ENCODE measurements at places on chromosomes 11 and 22.

GRCh38 chr11:1305501-1306056, 3.9 kb downstream of the TOLLIP start:
- no peak overlapping the region for H3K4me3 ChIP-seq
- H3K27me3 ChIP-seq: no peaks in the 10 kb centered on the region
- no peaks in the 10 kb centered on the region for H3K36me3 ChIP-seq
- no peak for DNase-seq
- no peak overlapping the region for H3K27ac ChIP-seq
- H3K4me1 ChIP-seq: peaks cover 94% of the 10 kb centered on the region

- H3K4me3 ChIP-seq: no peak overlapping the region
- H3K4me1 ChIP-seq: peaks cover 64% of the 10 kb centered on the region
- no peak for DNase-seq
- H3K27me3 ChIP-seq: no peaks in the 10 kb centered on the region
These were observed 2.2 kb upstream of the TUT1 start for GRCh38 chr11:62593434-62594044.

DNA sequence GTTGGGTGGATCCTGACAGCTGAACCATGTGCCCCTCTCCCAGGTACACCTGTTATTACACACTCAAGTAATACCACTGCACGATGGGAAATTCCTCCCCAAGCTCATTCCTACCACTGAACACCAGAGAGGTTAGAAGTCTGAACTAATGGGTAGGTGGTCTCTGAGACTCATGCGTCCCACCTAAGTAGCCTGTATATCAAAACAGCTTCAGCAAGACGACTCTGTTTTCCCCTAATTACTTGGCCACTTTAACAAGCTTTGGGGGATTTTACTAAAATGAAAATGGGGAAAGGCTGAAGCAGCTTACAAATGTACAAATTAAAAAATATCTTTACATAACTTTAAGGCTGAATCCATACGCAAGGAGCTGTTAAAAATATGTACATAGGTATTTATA, 29.4 kb downstream of the LGR4 start:
- no peak overlapping the region for H3K4me3 ChIP-seq
- no peaks in the 10 kb centered on the region for H3K36me3 ChIP-seq
- no peak for DNase-seq
- H3K27me3 ChIP-seq: no peaks in the 10 kb centered on the region

DNA sequence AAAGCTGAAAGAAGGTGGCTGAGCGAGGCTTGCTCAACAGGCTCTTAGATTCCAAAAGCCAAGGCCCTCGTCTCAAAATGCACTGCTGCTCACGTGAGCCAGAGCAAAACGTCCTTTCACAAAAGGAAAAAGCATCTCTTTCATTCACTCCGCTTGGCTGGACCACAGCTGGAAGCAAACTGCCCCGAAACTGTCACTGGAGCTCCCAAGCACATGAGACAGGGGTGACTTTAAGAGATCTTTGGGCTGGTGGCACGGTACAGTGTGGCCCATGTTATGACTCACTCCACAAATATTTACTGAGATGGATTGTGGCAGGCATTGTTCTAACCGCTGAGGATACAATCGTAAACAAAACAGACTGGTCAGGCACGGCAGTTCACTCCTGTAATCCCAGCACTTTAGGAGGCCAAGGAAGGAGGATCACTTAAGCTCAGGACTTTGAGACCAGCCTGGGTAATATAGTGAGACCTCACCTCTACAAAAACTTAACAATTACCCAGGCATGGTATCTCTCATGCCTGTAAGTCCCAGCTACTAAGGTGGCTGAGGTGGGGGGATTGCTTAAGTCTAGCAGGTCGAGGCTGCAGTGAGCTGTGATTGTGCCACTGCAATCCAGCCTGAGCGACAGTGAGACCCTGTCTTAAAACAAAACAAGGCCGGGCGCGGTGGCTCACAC, 3.6 kb downstream of the PLA2G6 start:
- peak overlapping the region; percentile 63 for H3K27ac ChIP-seq
- H3K27me3 ChIP-seq: no peaks in the 10 kb centered on the region
- no peak for DNase-seq
- no peaks in the 10 kb centered on the region for H3K36me3 ChIP-seq
- peaks cover 47% of the 10 kb centered on the region for H3K4me1 ChIP-seq

- H3K4me3 ChIP-seq: no peak overlapping the region
- no peaks in the 10 kb centered on the region for H3K27me3 ChIP-seq
- no peak for DNase-seq
- no peaks in the 10 kb centered on the region for H3K36me3 ChIP-seq
These were observed 35.2 kb downstream of the LRRC10B start for GRCh38 chr11:61543606-61544306.

DNA sequence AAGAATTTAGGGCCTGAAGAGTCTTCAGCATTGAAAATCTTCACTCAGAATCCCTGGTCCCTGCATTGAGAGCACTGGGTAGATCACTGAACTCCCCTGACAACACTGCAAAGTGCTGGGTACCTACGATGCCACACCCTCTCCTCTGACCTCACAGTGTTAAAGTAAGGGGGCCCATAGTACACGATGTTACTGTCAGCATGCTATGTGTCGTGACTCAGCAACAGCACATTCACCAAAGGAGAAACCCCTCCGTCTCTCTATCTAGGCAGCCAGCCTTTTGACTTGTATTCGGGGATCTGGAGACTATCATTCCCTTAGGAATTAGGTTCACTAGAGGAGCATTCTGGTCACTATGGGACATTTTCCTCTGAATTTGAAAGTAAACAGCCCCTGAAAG, 67.4 kb upstream of the PITPNB start:
- no peak overlapping the region for H3K27ac ChIP-seq
- no peak overlapping the region for H3K4me3 ChIP-seq
- no peaks in the 10 kb centered on the region for H3K27me3 ChIP-seq

DNA sequence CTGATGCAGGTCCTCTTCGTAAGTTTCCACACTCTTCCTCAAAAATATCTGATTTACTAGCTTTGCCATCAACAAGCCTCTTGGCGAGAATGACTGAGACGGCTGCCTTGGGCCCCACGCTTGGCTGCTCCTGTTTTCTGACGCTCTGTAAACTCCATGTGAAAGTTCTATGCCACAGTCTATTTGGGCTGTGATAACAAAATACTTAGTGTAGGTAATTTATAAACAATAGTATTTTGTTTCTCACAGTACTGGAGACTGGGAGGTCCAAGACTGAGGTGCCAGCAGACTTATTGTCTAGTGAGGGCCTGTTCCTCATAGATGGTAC, 123.2 kb upstream of the SORL1-AS1 start:
- peaks cover 31% of the 10 kb centered on the region for H3K4me1 ChIP-seq
- no peaks in the 10 kb centered on the region for H3K27me3 ChIP-seq
- H3K4me3 ChIP-seq: no peak overlapping the region

GRCh38 chr11:57547854-57548377, 10.5 kb downstream of the SMTNL1 start:
- no peak for DNase-seq
- no peak overlapping the region for H3K27ac ChIP-seq
- H3K36me3 ChIP-seq: no peaks in the 10 kb centered on the region
- no peaks in the 10 kb centered on the region for H3K4me1 ChIP-seq

GRCh38 chr11:71283971-71284441, 31.6 kb upstream of the SHANK2 start:
- peak overlapping the region; percentile 38 for H3K4me3 ChIP-seq
- peaks cover 10% of the 10 kb centered on the region for H3K4me1 ChIP-seq
- H3K27me3 ChIP-seq: no peaks in the 10 kb centered on the region
- peak overlapping the region; percentile 78 for H3K27ac ChIP-seq
- H3K36me3 ChIP-seq: no peaks in the 10 kb centered on the region

GRCh38 chr11:117950301-117950700, 21.1 kb upstream of the TMPRSS13 start:
- H3K4me1 ChIP-seq: no peaks in the 10 kb centered on the region
- H3K27ac ChIP-seq: no peak overlapping the region
- no peak overlapping the region for H3K4me3 ChIP-seq

GRCh38 chr22:25475257-25476022, 89.0 kb upstream of the GRK3 start:
- no peaks in the 10 kb centered on the region for H3K27me3 ChIP-seq
- H3K4me1 ChIP-seq: peaks cover 13% of the 10 kb centered on the region
- H3K36me3 ChIP-seq: no peaks in the 10 kb centered on the region
- no peak for DNase-seq
- no peak overlapping the region for H3K4me3 ChIP-seq
- no peak overlapping the region for H3K27ac ChIP-seq

DNA sequence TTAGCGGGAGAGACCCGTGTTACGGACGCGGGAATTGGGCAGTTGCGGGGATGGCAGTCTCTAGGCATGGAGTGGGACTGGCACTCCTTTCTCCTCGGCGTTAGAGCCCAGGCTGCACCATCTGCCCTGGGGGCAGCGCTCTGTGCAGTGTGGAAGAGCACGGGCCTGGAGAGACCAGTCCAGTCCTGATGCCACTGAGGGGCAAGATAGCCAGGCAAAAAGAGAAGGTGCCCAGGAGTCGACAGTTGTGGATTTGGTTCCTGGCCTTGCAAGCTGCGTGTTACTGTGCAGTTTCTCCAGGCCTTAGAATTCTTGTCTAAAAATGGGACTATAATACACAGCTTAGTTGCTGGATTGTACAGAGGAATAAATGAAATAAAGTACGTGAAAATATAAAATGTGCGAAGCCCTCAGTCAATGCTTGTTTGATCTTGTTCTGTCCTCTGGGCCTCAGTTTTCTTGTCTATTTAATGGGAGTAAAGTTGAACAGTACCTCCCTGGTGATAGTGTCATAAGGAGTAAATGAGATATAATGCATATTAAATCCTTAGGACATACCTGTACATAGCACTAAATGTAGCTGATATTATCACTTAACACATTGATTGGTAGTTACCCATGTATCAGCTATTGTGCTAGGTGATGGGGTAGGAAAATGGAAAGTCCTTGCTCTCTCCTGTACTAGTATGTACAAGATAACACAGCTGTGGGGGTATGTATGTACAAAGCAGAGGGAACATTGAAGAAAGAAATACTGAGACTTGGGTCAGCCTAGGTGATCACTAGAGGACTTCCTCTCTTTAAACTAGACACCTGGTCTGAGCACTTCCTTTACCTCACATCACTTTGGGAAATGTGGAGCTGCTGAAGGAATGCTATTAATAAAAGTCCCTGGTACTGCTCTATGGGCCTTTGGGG, 1.2 kb downstream of the ATXN10 start:
- H3K27ac ChIP-seq: peak overlapping the region; percentile 83
- H3K27me3 ChIP-seq: no peaks in the 10 kb centered on the region
- H3K36me3 ChIP-seq: no peaks in the 10 kb centered on the region
- no peak for DNase-seq
- peaks cover 48% of the 10 kb centered on the region for H3K4me1 ChIP-seq

GRCh38 chr11:68960294-68961071, 20.3 kb downstream of the MRGPRD start:
- peaks cover 3% of the 10 kb centered on the region for H3K4me1 ChIP-seq
- no peak overlapping the region for H3K4me3 ChIP-seq
- H3K27me3 ChIP-seq: no peaks in the 10 kb centered on the region
- H3K27ac ChIP-seq: no peak overlapping the region
- no peak for DNase-seq
- no peaks in the 10 kb centered on the region for H3K36me3 ChIP-seq

GRCh38 chr22:24200619-24201212, 19.4 kb downstream of the SUSD2 start:
- H3K36me3 ChIP-seq: no peaks in the 10 kb centered on the region
- H3K4me1 ChIP-seq: peaks cover 20% of the 10 kb centered on the region
- no peak overlapping the region for H3K27ac ChIP-seq
- H3K27me3 ChIP-seq: no peaks in the 10 kb centered on the region
- DNase-seq: no peak

DNA sequence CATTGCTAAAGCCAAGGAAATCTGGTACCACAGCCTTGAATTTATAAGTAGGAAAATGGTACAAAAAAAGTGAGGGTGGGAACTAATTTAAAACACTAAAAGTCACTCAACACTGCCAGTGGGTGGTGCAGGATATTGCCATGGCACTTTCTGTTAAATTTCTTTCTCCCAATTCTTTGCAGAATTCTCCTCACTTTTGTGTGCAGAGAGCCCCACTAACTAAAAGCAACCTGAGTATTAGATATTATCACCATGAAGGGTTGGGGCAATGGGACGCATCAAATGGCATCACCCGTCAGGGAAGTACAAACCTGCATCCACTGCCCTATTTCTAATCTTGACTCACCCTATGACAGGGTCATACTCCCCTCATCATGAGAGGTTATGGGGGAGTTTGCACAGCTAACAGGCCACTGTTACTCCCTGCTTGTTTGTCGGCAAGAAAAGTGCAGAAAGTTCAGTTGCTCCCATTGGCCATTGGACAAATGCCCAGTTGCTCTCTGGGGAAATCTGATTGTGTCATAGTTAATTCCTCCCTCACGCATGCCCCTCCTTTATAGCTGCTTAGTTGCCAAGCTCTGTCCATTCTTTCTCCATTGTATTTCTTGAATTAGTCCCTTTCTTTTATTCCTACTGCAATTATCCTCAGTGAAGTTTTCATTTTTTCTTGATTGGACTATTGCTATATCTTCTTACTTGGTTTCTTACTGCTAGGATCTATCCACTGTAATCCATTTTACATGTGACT, 93.8 kb upstream of the BLID start:
- H3K4me1 ChIP-seq: peaks cover 26% of the 10 kb centered on the region
- H3K36me3 ChIP-seq: no peaks in the 10 kb centered on the region
- no peaks in the 10 kb centered on the region for H3K27me3 ChIP-seq
- H3K27ac ChIP-seq: peak overlapping the region; percentile 57

DNA sequence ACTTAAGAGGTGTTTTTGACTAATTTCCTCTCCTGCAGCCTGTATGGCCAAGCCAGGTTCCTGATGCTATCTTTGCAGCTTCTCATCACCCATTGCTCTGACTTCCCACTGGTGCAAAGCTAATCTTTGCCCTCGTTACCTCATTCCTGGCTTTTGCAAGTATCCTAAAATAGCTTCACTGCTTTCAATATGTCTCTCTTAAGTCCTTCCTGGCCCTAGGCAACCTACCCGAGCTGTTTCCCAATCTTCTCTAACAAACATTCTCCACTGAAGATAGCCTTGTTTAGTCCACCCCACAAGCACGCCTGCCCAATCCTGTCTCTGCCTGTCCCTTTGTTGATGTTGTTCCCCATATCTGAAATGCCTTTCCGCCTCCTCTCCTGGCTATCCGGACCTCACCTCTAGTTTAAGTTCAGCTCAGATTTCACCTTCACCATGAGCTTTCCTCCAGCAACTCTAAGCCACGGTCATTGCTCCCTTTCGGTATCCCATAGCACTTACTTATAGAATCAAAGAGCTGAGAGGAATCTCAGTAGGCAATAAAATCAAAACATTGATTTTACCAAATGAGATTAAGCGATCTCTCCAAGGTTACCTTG, 30.1 kb upstream of the CECR2 start:
- no peak overlapping the region for H3K4me3 ChIP-seq
- H3K4me1 ChIP-seq: peaks cover 5% of the 10 kb centered on the region
- DNase-seq: no peak
- H3K36me3 ChIP-seq: no peaks in the 10 kb centered on the region

GRCh38 chr22:20605328-20605727, 97.9 kb downstream of the MED15 start:
- no peak overlapping the region for H3K4me3 ChIP-seq
- no peaks in the 10 kb centered on the region for H3K36me3 ChIP-seq
- peaks cover 6% of the 10 kb centered on the region for H3K4me1 ChIP-seq
- no peak overlapping the region for H3K27ac ChIP-seq
- DNase-seq: no peak

All from esophagus squamous epithelium (tissue), 5 donors.